ENCODE measurements at places on chromosomes 4 and X.
A peak's percentile ranks its signal among the peaks of the same experiment; 100 is the strongest.

- no peak for DNase-seq
Observed at GRCh38 chrX:96688789-96689188, 4.1 kb downstream of the DIAPH2 start.

GRCh38 chr4:128590773-128591172 lies 218.7 kb upstream of the JADE1 start:
- peak; percentile 69 for DNase-seq

DNA sequence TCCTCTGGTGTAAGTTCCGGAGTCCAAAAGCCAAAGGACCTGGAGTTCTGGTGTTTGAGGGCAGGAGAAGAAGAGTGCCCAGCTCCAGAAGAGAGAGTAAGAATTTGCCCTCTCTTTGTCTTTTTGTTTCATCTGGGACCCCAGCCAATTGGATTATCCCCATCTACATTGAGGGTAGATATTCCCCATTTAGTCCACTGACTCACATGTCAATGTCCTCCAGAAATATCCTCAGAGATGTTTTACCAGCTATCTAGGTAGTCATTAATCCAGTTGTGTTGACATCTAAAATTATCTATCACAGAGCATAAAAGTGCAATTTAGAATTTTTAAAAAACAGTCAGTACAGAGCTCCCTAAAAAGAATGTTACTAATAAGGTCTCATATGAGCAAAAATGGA lies 132.9 kb upstream of the TMEM47 start:
- DNase-seq = no peak

DNA sequence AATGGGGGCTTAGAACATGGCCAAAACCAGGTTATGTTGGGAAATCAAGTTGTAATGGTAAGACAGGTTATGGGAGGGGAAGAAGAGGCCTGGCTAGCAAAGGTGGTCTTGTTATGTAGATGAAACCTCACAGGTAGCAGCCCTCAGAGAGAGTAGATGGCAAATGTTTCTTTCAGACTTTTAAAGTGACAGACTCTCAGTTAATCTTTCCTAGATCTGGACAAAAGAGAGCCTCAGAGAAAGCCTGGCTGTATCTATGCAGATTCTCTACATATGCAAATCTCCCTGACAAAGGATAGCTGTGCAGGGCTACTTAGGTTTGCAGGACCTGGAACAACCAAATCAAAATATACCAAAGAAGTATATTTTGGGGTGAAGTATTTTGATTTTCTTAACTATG lies 284.1 kb upstream of the AMOT start:
- no peak for DNase-seq

DNA sequence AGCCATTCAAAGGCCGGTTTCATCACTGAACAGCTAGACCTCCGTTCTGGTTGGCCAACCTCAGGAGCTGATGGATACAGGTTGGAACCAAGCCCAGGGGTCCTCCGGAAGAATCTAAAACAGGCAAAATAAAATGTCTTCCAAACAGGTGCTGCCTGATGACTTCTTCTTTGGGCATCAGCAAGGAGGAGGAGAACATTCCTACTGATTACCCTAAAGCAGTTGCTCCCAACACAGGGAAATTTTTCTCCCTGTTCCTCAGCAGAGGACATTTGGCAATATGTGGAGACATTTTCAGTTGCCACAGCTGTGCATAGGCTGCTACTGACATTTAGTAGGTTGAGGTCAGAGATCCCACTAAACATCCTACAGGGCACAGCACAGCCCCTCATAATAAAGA lies 319.3 kb upstream of the PPARGC1A start:
- DNase-seq = no peak

GRCh38 chrX:25343060-25343459 lies 327.3 kb upstream of the ARX start:
- no peak for DNase-seq

DNA sequence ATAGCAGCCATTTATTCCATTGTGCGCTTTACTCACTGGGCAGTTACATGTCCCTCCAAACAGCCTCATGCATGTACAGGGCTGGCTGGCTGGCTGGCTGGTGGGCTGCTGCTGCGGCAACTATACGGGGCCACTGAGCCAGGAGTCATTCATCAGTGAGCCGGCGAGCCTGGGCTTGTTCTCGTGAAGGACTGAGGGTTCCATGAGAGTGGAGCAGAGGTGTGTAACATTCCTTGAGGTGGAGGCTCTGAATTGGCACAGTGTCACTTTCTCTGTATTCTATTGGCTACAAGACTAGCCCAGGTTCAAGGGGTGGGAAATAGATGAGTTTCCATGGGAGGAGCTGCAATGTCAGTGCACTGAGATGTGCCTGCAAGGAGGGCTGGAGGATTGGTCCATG lies 89.1 kb downstream of the ARHGAP10 start:
- no peak for DNase-seq

DNA sequence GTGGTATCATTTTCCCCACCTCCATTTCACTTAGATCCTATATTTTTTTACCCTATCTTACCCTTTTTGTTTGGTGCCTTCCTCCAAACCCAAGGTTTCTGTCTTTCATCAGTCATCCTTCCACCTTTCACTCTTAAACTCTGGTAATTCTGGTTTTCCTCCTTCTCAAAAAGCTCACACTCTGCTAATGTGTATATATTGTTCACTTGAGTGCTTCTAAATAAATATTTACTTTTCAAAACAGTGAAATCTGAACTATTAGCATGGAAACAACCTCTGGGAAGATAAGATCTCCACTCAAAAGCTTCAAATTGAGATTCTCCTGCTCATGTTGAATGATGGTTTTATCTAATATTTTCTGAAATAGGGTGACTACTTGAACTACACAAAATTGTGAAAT lies 21.5 kb downstream of the XIAP start:
- DNase-seq = no peak

DNA sequence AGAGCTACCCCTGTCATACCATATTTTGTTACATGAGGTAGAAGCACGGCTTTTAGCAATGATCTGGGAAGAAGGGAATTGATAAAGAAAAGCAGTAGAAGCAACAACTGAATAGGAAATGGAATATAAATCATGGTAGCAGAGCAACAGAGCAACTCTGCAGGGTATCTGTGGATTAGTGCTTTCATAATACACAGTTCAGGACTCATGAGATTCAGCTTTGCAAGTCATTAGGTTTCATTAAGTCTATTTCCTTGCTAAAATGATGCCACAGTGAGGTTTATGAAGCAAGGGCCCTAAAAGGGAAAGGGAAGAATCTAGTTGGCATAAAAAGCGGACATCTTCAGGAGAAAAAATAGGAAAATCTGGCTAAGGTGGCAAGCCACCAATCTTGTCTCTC lies 45.6 kb upstream of the GRPR start:
- DNase-seq = no peak

GRCh38 chr4:57344296-57344695 lies 234.1 kb upstream of the IGFBP7 start:
- no peak for DNase-seq

DNA sequence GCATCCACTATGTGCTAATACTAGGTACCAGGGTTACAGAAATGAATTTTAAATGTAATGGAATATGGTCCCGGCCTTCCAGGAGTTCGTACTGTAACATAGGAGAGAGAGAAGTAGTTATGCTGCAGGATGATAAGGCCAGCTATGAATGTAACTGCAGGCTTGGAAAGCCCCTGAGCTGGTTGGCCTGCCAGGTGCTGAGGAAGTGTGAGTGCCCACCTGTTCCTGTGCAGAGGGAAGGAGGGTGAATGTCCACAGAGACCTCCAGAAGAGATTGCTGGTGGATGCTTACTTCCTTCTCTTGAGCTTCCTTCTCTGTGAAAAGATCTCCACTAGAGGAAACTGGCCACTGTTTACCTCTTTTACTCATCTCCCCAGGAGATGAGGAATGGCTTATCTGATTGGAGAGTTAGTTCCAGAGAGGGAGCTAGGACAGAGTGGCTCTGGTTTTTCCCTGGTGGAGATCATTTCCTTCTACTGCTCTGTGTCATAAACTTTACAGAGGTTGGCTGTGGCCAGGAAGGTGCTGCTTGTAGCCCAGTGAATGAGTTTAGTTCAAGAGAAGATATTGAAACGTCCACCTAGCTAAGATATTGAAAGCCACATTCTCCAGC lies 114.0 kb upstream of the LNX1 start:
- no peak for DNase-seq
